ENCODE measurements at places on chromosomes 7 and 10.

DNA sequence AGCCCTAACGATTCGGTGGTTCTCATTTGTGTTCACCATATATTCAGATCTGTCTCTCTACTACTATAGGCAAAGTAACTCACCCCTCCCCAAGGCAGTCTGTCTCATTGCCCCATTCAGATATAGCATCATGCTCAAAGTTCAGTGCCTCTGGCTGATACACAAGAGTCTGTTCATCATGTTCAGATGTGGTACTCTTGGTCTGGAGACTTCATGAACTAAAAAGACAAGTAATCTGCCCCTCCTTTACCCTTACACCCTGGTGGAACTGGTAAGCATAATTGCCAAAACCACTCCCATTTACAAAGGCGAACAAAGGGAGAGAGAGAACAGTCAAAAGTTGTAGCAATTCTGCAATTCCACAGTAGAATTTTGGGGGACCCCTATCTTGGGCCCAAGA is 29.9 kb downstream of the UMAD1 start:
- no peaks in the 10 kb centered on the region for H3K36me3 ChIP-seq
- H3K4me3 ChIP-seq, result no peak overlapping the region
- H3K4me1 ChIP-seq, result no peaks in the 10 kb centered on the region
- no peak overlapping the region for H3K27ac ChIP-seq
- no peak for DNase-seq

DNA sequence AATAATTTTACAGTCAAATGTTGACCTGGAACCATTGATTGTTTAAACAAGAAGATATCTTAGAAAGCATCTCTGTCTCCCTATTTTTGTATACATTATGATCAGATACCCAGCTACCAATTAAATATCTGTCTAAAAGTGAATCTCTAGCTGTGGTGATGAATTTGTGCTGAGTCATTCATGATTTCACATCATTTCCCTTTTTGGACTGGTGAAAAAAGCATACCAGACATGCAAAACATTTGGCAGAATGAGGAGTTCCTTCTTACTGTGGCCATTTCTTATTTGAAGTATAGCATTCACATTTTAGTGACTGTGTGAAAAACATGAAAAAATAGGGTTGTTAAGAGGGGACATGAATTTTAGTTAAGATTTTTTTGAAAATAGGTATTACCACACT is 98.0 kb upstream of the GATA3 start:
- DNase-seq, result peak; percentile 84
- peaks cover 7% of the 10 kb centered on the region for H3K4me1 ChIP-seq
- no peaks in the 10 kb centered on the region for H3K27me3 ChIP-seq
- H3K4me3 ChIP-seq, result no peak overlapping the region

- peak; percentile 20 for DNase-seq
- H3K27ac ChIP-seq, result peak within 1 kb of the TSS; percentile 99
- peak within 1 kb of the TSS; percentile 80 for H3K4me3 ChIP-seq
- H3K27me3 ChIP-seq, result no peaks in the 10 kb centered on the region
Observed at GRCh38 chr7:155003092-155003375, at the start of gene PAXIP1. Gene PAXIP1, minus strand, starts transcription at chr7:155003124. Its CDS starts 195 bp downstream, at chr7:155002929.

GRCh38 chr7:79555571-79555970 is 102.1 kb upstream of the MAGI2 start:
- no peak overlapping the region for H3K27ac ChIP-seq
- H3K36me3 ChIP-seq, result no peaks in the 10 kb centered on the region
- no peaks in the 10 kb centered on the region for H3K27me3 ChIP-seq
- no peak overlapping the region for H3K4me3 ChIP-seq

- H3K27me3 ChIP-seq, result no peaks in the 10 kb centered on the region
- H3K36me3 ChIP-seq, result peaks cover 21% of the 10 kb centered on the region
- peaks cover 2% of the 10 kb centered on the region for H3K4me1 ChIP-seq
- H3K27ac ChIP-seq, result no peak overlapping the region
Observed at GRCh38 chr10:74988832-74989561, 122.5 kb upstream of the SAMD8 start.

GRCh38 chr7:295155-296154 is 5.5 kb downstream of the FOXL3 start:
- no peak for DNase-seq
- H3K36me3 ChIP-seq, result no peaks in the 10 kb centered on the region
- no peak overlapping the region for H3K4me3 ChIP-seq
- H3K27me3 ChIP-seq, result peaks cover 63% of the 10 kb centered on the region

DNA sequence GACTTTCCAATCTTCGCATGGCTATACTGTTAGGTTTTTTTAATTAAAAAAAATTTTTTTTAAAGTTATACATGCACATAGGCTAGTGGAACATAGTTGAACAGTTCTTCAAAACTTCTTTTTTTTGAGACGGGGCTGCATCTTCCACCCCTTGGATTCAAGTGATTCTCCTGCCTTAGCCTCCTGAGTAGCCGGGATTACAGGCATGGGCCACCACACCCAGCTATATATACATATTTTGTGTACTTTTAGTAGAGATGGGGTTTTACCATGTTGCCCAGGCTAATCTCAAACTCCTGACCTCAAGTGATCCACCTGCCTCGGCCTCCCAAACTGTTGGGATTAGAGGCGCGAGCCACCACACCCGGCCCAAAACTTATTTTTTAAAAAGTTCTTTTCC is 17.3 kb downstream of the ZNF777 start:
- H3K27ac ChIP-seq, result no peak overlapping the region
- no peaks in the 10 kb centered on the region for H3K27me3 ChIP-seq
- peaks cover 34% of the 10 kb centered on the region for H3K36me3 ChIP-seq
- no peak overlapping the region for H3K4me3 ChIP-seq
- no peak for DNase-seq

- no peaks in the 10 kb centered on the region for H3K27me3 ChIP-seq
- no peak overlapping the region for H3K4me3 ChIP-seq
- no peak overlapping the region for H3K27ac ChIP-seq
Observed at GRCh38 chr10:71857934-71858890, 7.2 kb upstream of the PSAP start.

DNA sequence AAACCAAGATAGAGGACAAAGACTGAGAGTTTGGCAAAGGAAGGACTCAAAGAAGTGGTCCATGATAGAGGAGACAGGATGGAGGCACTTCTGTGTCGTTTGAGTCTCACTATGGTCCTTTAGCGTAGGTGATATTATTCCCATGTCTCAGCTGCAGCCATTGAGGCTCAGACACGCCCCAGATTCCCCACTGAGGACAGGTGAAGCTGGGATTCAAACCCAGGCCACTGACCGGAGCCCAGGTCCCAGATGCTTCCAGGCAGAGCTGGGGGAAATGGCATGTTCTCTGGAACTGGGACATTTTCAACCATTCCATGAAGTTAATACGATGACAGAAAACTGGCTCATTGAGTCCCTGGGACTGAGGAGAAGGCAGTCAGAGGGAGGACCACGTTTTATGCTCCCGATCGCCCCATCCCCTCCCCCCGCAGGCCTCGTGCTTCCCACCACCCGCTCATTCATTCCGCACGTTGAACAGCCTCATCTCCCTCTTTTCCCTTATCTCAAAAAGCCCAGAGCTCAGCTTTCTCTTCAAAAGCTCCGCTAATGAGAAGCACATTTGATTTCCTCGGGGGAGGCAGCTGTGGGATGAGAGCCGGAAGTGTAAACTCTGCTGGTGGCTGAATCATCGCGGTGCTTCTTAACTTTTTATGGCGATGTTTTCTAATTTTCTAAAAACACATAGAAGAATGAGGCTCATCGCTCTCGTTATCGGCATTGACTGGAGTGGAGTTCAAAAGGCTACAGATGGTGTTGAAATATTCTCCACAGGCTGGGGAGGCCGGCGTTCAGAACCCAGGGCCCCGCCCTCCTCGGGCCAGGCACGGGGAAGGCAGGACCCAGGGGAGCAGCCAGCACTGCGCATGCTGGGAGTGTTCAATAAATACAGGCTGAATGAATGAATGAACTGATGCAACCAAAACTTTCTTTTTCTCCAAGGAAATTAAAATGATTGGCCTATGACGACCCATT is 64.0 kb downstream of the OAT start:
- peak; percentile 38 for DNase-seq
- no peaks in the 10 kb centered on the region for H3K4me1 ChIP-seq
- H3K4me3 ChIP-seq, result peak overlapping the region; percentile 33
- H3K36me3 ChIP-seq, result no peaks in the 10 kb centered on the region
- peak overlapping the region; percentile 47 for H3K27ac ChIP-seq
- no peaks in the 10 kb centered on the region for H3K27me3 ChIP-seq

GRCh38 chr7:151174246-151175046 is 7.0 kb upstream of the GBX1 start:
- peak; percentile 11 for DNase-seq
- H3K36me3 ChIP-seq, result no peaks in the 10 kb centered on the region
- peaks cover 54% of the 10 kb centered on the region for H3K27me3 ChIP-seq
- no peaks in the 10 kb centered on the region for H3K4me1 ChIP-seq
- no peak overlapping the region for H3K4me3 ChIP-seq
- no peak overlapping the region for H3K27ac ChIP-seq

DNA sequence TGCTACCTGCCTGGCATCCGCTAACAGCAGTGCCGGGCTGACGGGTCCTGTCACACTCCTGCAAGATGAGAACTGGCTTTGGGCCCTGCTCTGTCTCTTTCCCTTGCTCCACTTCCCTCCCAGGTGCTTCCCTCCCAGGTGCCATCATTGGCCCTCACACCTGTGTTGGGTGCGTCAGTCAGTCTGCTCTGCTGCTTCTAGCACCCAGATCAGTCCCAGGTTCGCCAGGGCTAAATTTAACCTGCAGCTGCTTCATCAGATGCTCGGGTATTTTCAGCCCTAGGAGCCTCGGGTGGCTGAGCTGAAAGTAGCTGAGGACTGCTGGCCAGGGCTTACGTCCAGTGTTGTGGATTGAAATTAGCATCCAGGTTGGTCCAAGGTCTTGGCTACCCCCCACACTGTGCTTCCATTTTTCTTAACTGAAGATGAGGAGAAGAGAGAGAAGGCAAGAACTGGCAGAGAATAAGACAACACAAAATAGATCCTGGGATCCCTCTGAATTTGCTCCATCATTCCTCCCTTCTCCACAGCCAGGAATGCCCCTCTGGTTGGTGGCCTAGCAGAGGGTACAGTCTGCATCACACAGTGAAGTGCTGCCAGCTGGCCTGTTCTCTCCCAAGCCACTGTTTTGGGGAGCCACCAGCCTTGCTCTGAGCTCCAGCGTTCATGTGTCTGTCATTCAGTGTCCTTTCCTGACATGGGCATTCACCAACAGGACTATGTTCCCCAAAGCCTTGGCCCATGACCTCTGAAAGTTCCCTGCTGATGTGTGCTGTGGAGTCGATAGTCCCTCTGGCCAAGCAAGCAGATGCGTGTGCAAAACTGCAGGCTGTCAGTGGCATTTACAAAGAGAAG is 65.9 kb upstream of the SYPL1 start:
- H3K4me3 ChIP-seq, result no peak overlapping the region
- H3K4me1 ChIP-seq, result peaks cover 5% of the 10 kb centered on the region
- DNase-seq, result no peak

GRCh38 chr10:10520491-10521385 is 496.9 kb upstream of the CELF2 start:
- peaks cover 3% of the 10 kb centered on the region for H3K4me1 ChIP-seq
- no peak overlapping the region for H3K27ac ChIP-seq
